ENCODE measurements at places on chromosomes 5 and 9.

DNA sequence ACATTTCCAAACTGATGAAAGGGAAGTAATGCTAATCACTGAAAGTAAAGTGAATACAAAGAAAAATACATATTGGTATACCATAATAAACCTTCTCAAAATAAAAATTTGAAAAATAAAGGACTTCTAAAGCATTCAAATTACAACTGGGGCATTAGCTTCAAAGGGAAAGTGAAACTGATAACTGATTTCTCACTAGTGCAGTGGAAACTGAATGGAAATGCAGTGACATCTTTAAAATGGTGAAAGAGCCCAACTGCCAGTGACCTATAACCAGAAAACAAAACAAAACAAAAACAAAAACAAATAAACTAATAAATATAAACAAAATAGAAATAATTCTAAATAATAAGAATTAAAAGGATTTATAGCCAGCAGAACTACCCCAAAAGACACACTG, 297.5 kb upstream of the GRIN3A start:
- DNase-seq, result no peak

DNA sequence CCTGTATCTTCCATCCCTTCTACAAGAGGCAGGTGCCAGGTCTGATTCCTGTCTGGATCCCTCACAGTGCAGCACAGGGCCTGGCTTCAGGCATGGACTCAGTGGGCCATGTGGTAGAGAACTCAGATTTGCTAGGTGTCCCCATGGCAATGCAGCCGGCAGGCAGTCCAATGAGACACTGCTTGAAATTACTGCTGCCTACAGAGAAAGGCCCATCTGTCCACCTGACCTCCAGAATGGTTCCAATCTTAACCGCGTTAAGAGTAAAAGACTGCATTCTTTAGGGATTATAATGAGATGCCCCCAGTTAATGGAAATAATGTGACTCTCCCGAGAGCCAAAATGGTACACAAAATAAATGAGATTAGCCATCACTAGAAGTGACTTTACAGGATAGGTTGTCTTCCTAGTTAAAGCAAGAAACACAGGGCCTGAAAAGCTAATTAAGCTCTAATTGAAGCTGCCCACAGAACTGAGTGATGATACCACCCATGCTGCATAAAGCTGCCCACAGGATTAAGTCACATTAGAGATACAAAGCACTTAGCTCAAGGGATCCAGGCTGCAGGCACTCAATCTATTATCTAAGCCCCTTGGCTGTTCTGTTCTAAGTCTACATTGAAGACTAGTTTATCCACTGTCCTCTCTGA, 11.4 kb downstream of the FAM193B start:
- peak; percentile 77 for DNase-seq

GRCh38 chr9:106532306-106533015, 330.5 kb upstream of the ZNF462 start:
- DNase-seq, result no peak

GRCh38 chr5:171477101-171477500, 57.7 kb downstream of the FGF18 start:
- DNase-seq, result no peak

GRCh38 chr9:125346080-125346732, 84.6 kb downstream of the GAPVD1 start:
- no peak for DNase-seq
